A172 (cell line): ENCODE measurements at places on chromosomes 5 and 9. TPM values are rescaled to one million over a fixed set of nuclear protein-coding genes. Genes with fewer than 3 reads are reported as not detected.

Gene BAAT
- not detected in 2 replicates for total RNA-seq

Gene EQTN
- total RNA-seq = not detected in 2 replicates

Gene MAMDC4
- total RNA-seq = 7.3 and 8.0 TPM in 2 replicates

Gene FGF1
- 1.2 and 1.8 TPM in 2 replicates for total RNA-seq

Gene ENG
- total RNA-seq = 35.4 and 49.5 TPM in 2 replicates

Gene PCDHB12
- 0.69 and 2.5 TPM in 2 replicates for total RNA-seq

Gene MLLT3
- total RNA-seq = 13.0 and 13.6 TPM in 2 replicates

Gene CDH18
- total RNA-seq = 1.4 and 5.3 TPM in 2 replicates

Gene PTGER4
- 3.8 and 4.0 TPM in 2 replicates for total RNA-seq

Gene SPATA31D4
- not detected in 2 replicates for total RNA-seq

Gene TMEM215
- not detected in 2 replicates for total RNA-seq

Gene REXO4
- total RNA-seq = 24.8 and 28.3 TPM in 2 replicates

Gene TMEM252
- not detected in 2 replicates for total RNA-seq

Gene PCA3
- total RNA-seq = not detected in 2 replicates

Gene ADGRD2
- total RNA-seq = not detected in 2 replicates

Gene GABRA6
- total RNA-seq = not detected in 2 replicates

Gene COL27A1
- total RNA-seq = 8.2 and 8.4 TPM in 2 replicates

Gene PCDH1
- total RNA-seq = 7.2 and 7.4 TPM in 2 replicates

Gene GGTA1
- not detected in 2 replicates for total RNA-seq

Gene FLT4
- total RNA-seq = 9.8 and 11.5 TPM in 2 replicates

Gene ACTBL2
- total RNA-seq = 0.05 TPM in 1 of 2 replicates, not detected in the other
